Dermis microvascular lymphatic vessel endothelial cell (primary cell): ENCODE measurements at places on chromosomes 2 and 18. TPM values are rescaled to one million over a fixed set of nuclear protein-coding genes. Genes with fewer than 3 reads are reported as not detected.

- DNase-seq, result no peak
Measured at GRCh38 chr2:126664234-126664633, 8.3 kb downstream of the GYPC start.

The SOX11 gene
- not detected in 2 replicates for total RNA-seq

The HOXD9 gene
- total RNA-seq, result 16.8 and 18.6 TPM in 2 replicates

DNA sequence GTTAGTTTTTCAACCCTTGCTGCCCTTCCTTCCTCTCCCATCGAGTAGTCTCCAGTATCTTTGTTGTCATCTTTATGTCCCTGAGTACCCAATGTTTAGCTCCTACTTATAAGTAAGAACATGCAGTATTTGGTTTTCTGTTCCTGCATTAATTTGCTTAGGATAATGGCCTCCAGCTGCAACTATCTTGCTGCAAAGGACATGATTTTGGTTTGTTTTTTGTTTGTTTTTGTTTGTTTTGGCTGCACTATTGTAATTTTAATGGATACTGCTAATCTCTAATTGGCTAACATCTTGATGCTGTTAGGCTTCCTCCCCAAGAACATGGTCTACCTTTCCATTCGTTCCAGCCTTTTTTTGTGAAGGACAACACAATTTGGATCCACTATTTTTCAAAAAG lies 31.2 kb upstream of the HNRNPLL start:
- no peak for DNase-seq
